Dorsolateral prefrontal cortex (tissue), 122 donors: ENCODE measurements at places on chromosomes 3 and 15.

DNA sequence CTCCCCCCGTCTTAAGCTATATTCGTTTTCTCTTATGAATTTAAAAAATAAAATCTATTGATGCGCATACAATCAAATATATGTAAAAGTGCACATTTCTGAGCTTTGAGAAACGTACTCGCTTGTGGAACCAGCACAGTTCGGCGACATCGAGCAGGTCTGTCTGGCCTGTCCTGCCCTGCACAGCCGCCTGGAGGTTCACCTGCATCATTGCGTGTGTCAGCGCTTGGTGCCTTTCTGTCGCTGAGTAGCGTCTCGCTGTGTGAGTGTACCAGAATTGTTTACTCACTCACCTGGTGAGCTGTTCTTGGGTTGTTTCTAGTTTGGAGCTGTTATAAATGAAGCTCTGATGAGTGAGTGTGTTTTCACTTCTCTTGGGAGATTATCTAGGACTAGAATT, 104.0 kb downstream of the VGLL4 start:
- DNase-seq = no peak

DNA sequence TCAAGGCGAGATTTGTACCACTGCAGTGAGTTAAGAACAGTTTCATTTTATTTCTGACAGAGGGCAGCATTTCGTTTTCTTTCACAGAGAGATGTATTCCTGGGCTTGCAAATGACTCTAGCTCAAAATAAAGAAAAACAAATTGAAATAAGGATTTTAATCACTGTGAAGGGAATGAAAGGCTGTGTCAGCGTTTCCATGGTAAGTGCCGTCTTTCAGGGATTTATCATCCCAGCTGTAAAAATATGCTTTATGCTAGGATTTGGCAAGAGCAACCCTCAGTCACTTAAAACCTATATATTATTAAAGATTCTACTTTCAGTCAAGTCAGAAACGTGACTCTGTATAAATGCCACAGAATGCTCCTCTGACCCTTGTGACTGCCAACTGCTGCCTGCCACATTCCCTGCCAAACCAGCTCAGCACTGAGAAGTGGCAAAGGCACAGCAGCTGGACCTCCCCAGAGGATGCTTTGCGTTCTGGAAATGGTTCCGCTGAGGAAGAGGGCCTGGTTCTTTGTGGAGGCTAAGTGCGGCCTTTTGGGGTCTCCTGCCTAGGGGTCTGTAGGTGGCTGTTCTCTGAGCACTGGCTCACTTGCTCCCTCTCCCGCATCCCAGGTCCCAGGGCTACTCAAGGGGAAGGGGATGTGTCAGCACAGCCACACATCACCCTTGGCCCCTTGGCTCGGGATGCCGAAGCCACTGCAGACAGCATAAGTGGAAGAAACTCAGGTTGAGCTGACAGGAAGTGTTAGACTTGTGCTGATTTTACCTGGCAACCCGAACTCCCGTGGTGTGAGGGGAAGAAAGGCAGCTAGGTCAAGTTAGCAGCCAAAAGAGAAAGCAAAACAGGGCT, 56.6 kb upstream of the POMGNT2 start:
- no peak for DNase-seq

- DNase-seq = no peak
These were observed 27.1 kb downstream of the CHST2 start for GRCh38 chr3:143146486-143147274.

DNA sequence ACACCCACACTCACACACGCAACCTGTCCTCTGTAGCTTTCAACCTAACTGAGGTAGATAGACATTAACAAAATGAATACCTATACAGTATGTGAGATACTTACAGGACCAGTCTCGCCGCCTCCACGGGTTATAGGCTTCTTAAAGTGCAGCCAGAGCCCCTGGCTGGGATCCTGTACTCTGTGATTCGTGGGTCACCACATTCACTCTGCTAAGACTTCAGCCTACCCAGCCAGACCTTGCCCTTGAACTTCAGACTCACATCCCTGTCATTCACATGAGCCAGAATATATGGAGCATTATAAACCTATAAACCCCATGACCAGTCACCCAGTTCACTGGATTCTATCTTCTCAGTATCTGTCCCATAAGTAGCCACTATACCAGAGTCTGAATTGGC, 1.4 kb downstream of the DLEC1 start:
- DNase-seq = no peak

- DNase-seq = no peak
These were observed 59.8 kb upstream of the GYG1 start for GRCh38 chr3:148931574-148931973.

- no peak for DNase-seq
These were observed at the start of gene ADAMTS9 for GRCh38 chr3:64687781-64688604. TSS of gene ADAMTS9 (minus strand) at chr3:64688000. CDS start at chr3:64687657, 343 bp downstream.

- DNase-seq = no peak
These were observed 36.5 kb upstream of the UACA start for GRCh38 chr15:70799667-70800450.

DNA sequence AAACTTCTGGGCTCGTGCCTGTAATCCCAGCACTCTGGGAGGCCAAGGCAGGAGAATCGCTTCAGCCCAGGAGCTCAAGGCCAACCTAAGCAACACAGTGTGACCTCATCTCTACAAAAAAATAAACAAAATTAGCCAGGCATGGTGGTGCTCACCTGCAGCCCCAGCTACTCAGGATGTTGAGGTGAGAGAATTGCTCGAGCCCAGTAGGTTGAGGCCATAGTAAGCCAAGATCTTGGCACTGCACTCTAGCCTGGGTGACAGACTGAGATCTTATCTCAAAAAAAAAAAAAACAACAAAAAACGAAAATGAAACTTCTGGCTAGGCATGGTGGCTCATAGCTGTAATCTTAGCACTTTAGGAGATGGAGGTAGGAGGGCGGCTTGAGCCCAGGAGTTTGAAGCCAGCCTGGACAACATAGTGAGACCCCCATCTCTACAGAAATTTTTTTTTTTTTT, 53.7 kb downstream of the PIK3CB start:
- no peak for DNase-seq

DNA sequence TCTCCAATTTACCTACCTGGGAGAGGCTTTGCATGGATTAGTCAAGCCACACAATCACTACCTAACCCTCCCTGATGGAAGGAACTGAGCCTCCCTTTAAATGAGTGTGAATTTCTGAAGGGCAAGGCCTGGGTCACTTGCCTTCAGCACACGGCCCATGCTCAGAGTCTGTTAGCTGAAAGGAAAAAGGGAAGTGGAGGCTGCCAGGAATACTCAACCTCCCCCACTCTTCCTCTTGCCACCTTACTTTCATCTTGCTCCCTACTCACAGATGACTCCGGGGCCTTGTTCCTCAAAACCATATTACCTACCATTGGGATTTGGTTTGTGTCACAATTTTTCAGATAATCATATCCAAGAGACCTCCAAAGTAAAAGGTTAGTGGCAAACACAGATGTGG, 220.0 kb downstream of the ABHD5 start:
- no peak for DNase-seq

DNA sequence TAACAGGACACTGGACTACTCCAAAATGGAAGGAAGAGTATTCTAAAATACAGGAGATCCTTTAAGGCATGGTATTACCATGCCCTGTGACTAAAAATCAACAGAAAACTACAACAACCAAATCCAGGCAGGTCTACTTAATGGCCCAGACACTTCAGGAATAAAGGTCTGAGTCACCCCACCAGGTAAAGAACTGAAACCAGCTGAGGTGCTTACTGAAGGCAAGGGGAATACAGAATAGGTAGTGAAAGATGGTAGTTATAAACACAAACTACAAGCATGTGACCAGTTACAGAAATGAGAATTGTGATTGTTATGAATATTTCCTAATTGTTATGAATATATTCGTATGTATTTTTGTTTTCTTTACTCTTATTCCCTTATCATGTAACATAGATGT, 13.4 kb downstream of the IFT57 start:
- no peak for DNase-seq

GRCh38 chr3:10244009-10244408, 4.2 kb upstream of the TATDN2 start:
- DNase-seq = no peak

GRCh38 chr15:68217341-68217740, 12.2 kb downstream of the CLN6 start:
- DNase-seq = no peak

- peak; percentile 83 for DNase-seq
These were observed 418.2 kb upstream of the NAALADL2 start for GRCh38 chr3:174440741-174441587.

DNA sequence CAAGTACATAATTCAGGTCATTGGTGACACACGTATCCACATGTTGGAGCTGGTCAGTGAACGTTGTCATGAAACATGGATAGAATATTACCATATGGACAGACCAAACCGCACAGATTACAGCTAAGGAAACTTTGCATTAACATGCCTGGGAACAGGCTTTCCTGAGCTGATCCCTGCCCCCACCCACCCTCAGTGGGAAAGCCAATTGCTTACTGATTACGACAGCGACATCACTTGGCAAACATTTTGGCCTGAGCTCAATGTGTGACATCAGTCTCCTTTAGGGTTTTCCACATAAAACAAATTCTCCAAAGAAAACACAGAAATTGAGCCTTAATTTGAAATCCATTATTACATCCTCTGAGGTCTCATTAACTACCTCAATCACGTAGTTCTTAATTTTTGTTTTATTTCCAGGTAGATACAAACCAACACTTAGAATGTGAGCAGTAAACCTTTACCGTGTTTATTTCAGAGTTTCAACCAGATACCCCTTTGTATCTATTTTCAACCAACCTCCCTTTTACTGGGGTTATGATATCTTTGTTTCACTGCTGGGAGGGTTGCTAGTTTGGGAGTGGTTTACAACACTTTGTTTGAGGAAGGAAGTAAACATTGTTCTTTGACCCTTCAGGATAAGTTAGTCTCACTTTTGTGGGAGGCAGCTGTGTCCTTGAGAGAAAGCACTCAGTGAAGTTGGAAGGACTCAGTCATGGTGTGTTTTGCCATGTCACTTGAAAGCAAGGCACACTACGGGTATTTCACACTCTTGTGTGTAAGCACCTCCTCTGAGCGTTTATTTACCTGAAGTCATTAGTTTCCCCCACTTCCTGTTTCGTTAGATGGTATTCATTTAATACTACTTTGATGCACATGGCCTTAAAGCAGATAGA, 103.1 kb downstream of the CMSS1 start:
- peak; percentile 9 for DNase-seq

DNA sequence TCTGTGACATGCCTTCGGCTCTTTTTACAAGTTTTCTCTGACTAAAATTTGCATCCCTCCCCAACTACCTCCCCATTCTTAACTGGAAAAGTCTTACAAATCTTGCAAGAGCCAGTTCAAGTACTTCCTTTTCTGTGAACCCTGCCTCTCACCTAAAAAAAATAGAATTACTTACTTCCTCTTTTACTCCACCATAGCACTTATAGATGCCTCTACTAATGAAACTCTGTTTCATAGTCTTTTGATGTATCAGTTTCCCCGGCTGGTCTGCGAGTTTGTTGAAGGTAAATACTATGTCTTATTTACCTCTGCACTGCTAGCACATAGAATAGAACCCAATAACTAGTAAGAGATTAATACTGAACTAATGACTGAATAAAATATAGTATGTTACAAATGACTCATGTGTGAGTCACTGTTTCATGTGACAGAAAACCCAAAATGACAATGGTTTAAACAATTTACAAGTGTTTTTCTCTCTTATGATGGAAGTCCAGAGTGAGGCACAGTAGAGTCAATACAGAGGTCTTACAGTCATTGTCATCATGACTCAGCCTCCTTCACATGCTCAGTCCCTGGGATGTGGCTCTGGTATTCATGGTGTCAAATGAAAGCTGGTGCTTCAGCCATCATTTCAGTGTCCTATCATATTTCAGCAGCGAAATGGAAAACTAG, 393.5 kb downstream of the RSL24D1 start:
- DNase-seq = no peak

DNA sequence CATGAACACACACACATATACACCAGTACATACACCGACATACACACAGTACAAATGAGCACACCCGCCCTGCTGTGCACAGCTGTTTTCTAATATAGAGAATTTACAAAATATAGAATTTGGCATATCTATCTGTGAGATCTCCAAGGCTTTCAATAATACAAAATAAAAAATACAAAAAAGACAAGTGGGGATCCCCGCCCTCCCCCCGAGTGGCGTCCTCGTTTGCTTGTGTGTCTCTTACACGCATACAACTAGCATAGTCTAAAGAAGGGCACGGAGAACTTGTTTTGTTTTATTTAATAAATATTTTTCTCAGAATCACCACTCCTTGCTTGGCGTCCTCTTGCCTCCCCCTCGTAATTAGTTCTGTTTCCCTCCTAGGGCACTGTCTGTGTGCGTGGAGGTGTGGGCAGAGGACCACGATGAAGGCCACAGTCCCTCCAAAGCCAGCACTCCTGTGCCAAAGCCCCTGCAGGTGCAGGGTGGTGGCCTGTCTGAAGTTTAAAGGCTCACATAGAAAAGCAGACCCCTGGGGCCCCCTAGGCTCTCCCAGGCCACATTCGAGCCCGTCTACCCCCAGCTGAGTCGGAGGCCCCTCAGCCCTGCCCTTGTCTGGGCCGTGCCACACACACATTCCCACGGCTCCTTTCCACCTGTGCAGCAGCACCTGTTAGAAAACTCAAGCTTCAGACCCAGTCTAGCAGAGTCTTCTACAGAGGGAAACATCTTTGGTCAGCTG, 82.1 kb downstream of the SEC22A start:
- DNase-seq = no peak

GRCh38 chr3:170470063-170471016, 51.7 kb downstream of the CLDN11 start:
- DNase-seq = peak; percentile 44

- DNase-seq = no peak
These were observed 54.2 kb downstream of the PPARG start for GRCh38 chr3:12343047-12343501.

GRCh38 chr3:14959359-14959943, 12.1 kb downstream of the NR2C2 start:
- no peak for DNase-seq

- no peak for DNase-seq
These were observed 8.0 kb downstream of the MBNL1 start for GRCh38 chr3:152276681-152277080.

DNA sequence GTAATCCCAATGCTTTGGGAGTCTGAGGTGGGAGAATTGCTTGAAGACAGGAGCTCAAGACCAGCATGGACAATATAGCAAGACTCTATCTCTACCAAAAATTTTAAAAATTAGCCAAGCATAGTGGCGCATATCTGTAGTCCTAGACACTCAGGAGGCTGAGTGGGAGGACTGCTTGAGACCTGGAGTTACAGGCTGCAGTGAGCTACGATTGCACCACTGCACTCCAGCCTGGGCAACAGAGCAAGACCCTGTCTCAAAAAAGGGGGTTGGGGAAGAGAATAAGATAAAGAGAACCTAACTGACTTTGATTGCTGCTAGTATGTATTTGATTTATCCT, 755 bp downstream of the CD200R1 start:
- DNase-seq = no peak

GRCh38 chr3:161149529-161149928, 44.4 kb upstream of the B3GALNT1 start:
- DNase-seq = no peak

DNA sequence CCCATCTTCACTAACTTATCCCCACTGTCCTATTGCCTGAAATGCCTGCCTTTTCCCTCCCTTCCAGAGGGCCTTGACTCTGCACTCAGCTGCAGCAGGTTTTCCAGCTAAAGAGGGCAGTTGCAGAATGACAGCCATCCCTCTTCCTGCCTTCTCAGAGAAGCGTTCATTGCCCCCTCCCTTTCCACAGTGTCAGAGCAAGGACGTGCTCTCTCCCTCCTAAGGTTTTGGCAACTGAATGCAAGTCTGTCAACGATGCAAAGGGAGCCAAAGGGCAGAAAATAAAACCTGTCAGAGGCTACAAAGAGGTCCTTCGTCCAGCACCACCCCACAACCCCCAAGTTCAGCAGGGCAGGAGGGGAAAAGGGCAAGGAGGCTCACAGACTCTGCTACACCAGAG, 230.1 kb upstream of the THBS1 start:
- no peak for DNase-seq
